ENCODE measurements at places on chromosomes 1 and 21.

- peak; percentile 70 for DNase-seq
Measured at GRCh38 chr1:6259491-6260362, 1.2 kb downstream of the GPR153 start.

- DNase-seq = no peak
Measured at GRCh38 chr1:37387854-37388253, 86.5 kb upstream of the ZC3H12A start.

DNA sequence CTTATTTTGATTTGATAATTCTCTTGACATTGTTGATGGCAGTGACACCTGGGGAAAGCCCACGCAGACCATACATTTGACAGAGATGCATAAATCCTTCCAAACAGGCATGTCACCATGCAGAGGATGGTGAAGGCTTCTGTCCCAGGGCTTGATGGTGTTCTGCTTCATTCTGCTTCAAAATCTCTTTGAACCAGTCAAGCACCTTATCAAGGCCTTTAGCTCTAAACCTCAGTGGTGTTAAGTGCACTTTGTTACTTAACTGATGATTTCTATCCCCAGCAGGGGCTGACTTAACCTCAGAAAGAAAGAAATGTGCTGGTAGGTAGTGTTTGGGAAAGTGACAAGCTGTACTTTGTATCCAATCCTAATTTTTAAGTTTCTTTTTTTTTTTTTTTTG lies 81.1 kb downstream of the RRAGC start:
- DNase-seq = no peak

- no peak for DNase-seq
Measured at GRCh38 chr1:24235921-24236788, 49.1 kb upstream of the IFNLR1 start.

GRCh38 chr1:67165468-67166041 lies 699 bp upstream of the IL23R start:
- no peak for DNase-seq

DNA sequence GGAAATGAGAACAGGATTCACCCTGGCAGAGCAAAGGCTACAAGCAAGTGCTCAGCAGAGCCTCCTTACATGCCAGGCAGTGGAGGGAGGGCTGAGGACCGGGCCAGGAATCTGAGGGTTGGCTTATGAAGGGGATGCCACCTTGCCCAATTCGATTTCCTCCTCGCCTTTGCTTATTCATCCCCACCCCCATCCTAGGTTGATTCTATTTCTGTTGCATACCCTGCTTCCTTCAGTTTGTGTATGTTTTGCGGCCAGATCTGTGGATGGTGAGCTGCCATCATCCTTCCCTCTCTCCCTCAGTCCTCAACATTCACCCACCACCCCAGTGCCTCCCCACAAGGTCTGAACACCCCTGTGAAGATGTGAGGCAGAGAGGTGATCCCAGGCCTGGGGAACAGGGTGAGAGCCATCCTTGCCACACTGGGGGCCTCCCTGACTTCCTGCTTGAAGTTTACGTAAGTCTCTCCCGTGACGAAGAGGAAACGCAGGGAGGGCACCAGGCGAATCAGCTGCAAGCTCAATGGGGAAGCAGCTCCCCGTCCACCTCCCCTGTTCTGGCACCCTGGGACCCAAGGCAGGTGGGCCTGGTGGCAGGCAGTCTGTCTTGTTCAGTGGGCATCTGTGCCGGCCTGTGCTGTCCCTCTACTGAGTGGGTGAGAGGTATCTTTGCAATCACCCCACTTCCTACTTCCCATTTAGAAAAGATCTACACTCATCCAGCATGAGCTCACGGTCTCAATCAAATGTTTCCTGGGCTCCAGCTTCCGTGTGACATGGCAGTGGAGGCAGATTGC lies 50.6 kb upstream of the CNTN2 start:
- no peak for DNase-seq

GRCh38 chr21:30306884-30307283 lies 13.2 kb downstream of the KRTAP26-1 start:
- DNase-seq = no peak

DNA sequence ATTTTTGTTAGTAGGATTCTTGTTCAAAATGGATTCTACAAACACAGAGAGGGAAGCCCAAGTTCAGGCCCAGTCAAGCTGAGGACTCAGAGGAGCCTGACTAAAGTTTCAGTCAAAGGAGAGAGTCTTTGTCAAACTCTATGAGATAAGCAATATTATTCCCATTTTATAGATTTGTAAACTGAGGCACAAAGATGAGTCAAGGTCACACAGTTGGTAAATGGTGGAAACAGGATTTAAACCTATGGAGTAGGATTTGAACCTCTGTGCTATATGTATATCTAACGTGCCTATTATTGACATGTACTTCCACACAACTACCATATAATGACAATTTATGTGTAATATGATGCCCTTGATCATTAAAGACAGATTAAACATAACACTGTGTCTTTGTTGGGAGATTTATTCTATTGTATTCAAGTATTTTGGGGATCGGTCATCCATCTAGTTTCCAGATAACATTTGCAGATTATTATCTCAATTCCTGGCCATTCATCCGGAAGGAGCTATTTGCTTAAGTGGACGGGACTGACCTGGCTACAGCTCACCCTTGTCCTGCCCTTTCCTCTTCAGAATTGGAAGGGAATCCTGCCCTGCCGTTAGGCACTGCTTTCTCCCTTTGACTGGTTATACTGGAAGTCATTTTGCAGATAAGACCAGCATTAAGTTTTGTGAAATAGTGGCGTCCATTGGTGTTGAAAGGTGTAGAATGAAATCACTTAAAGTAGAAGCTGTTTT lies 86.1 kb upstream of the LMO4 start:
- no peak for DNase-seq

- no peak for DNase-seq
Measured at GRCh38 chr1:46218443-46218842, 15.3 kb downstream of the LURAP1 start.

DNA sequence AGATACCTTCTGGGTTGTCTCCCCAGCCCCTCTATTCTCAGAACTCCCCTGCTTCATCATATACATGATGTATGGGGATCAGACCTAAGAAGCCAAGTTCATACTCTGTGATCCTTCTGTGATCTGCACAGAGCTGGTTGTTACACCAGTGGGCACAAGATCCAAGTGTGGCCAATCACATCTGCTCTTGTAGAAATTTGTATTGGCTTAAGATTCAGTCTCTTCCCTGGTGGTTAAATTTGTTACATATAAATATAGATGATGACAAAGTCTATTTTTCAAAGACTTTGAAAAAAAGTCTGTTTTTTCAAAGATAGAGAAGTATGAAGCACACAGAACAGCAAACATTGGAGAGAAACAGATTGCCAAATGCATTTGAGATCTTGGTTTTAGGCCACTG lies 135.8 kb upstream of the FGGY start:
- DNase-seq = no peak

DNA sequence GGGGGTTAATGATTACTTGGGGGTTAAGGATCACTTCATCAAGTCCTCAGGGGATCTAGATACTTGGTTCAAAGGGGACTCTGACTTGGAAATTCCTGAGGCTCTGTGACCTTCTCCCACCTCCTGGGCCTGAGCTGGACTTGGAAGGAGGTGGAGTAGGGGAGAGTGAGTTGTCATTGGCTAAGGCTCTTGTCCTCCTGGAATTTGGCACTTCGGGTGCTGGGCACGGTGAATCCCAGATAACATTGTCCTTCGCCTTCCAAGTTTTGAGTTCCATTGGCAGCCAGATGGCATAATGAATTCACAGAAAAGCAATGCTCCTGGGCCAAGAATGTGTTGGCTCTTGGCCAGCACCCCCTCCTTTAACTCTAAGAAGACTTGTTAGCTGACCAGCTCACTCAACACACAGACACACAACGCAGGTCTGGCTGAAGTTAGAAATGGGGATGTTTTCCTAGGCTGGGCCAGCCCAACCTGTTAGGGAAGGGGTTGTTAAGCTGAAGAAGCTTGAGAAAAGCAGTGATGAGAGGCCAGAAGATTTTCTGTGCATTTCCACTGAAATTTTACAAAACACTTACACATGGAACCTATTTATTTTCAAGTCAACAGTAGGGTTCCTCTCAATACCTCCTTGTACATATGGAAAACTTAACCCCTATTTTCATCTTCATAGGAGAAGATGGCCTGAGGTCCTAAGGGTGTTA lies 29.7 kb downstream of the SLC26A9 start:
- DNase-seq = no peak

DNA sequence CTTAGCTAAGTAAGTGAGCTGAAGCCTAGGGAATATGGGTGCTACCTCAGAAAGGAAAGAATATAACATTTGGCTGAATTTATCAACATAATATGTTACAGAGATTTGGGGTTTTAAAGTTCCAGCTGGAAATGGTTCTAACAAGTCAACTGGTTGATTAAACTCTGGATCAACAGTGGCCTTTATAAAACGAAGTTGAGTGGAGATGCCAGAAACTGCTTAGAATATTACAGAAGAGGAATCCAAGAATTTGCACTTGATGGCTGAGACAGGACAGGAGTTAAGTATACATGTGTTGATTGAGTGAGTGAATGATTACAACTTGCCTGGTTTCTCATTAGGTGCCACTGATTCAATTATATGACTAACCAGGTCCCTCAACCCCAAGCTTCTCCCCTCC lies 7.4 kb upstream of the ZBTB17 start:
- DNase-seq = no peak

DNA sequence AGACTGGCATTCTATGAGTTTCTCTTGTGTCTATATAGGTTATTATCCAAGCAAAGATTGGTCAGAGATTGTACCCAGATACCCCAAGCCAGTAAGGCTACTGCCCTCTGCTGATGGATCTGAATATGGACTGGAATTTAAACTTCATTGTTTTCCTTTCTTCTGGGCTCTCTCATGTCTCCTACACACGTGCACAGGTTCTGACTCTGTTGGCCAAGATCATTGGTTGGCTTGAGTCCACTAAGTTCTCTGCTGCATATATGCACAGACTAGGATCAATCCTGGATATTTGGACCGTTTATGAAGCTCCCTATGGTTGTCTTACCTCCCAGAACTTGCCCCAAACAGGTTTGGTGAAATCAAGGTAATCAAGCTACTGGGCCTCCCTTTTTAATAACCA lies 69.7 kb downstream of the CC2D1B start:
- DNase-seq = peak; percentile 26

GRCh38 chr1:230540421-230541155 lies 101.7 kb upstream of the COG2 start:
- no peak for DNase-seq

DNA sequence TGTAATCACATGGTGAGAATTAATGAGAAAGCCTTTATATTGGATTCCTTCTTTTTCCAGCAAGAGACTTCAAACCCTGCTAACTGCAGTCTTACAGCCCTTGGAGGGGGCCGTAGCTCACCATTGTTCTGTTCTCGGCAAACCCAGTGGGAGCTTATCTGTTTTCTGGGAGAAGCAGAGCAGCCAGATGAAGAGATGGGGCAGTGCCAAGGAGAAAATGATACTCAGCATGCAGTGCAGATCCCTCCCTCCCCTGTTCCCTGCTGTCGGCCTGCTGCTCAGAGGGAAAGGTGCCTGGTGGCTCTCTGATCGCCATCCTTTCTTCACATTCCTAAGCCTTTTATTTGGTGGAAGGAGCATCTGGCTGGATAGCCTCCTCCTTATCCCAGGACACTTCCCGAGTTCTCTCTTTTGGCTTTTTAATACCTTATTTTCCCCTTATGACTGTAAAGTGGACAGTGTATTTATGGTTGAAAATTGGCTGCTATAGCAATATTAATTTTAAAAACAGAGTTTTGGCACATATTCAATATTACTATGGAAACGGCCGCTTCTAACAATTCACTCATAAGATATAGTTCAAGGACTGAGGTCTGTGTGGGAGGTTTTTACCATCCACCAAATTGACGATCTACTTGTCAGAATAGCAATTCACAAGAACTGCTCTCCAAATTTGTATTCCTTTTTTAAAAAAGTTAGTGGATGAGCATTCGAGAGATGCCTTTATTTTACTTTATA lies 203.4 kb downstream of the CRB1 start:
- DNase-seq = no peak

- no peak for DNase-seq
Measured at GRCh38 chr1:172909606-172910326, 141.0 kb downstream of the TNFSF18 start.

DNA sequence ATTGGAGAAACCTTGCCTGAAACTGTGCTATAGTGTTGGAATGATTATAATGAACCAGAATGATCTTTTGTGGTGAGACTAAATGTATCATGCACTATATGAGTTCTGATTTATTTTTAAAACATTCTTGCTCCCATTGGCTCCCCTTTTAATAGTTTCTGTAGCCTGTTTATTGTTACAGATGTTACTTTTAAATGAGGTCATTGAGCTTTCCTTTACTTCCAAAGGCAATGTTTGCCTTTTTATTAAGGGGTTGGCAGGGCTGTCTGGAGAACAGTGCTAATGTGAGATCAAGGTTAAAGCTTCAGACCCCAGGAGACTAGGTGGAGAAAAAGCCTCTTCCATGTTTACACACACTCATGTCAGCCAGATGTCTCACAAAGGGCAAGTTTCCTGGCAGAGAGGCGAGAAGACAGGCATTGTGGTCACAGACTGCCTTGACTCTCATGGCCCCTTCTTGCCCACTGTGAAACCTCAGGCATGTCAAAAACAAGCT lies 120.6 kb upstream of the RAVER2 start:
- DNase-seq = no peak

- DNase-seq = no peak
Measured at GRCh38 chr1:32966900-32967299, 2.3 kb upstream of the RNF19B start.

DNA sequence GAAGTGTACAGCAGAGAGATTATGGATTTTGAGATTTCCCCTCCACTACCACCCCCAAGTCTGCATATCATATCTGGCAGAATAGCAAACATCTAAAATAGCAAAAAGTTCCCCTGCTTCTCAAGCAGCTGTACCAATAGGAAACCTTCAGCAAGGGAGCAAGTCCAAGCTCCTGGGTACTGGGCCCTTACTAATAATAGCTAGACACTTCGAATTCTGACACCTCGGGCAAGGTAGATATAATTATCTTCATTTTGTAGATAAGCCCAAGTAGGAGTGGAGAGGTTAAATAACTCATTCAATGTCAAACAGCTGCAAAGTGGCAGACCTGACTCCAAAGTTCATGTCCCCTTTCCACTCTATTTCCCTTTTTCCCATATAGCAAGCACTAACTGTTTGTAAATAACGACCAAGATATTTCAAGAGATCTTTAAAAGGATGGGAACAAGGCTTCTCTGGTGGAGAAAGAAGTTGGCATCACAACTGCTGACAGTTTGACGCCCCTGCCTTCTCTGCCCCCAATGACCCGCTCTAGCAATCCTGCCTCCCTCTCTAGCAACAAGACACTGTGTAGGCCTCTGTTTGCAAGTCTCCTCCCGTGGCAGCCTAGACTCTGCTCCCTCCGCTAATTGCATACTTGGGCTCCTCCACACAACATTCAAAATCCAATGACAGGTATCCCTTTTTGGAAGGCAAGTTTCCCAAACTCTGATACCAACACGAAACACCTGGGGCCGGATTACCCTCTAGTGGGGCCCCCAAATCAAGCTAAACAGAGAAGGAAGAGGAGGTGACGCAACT lies 18.7 kb upstream of the ADAR start:
- DNase-seq = no peak

- DNase-seq = peak; percentile 44
Measured at GRCh38 chr1:201119206-201120197, 7.3 kb upstream of the CACNA1S start.
